GM13976 (cell line): ENCODE measurements at places on chromosomes 4 and X.

DNA sequence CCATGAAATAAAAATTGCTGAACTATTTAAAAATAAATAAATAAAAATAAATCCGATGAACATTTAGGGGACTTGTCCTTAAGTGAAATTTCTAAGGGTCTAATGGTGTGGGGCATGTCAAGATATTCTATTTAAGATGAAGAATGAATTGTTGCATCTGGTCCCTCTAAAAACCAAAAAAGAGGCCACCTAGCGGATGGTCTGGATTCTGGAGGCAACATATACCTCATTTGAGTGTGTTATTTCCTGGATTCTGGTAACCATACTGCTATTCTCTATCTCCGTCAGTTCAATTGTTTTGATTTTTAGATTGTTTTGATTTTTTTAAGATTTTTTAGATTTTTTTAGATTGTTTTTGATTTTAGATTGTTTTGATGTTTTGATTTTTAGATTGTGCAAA is 28.3 kb downstream of the AGTR2 start:
- DNase-seq = no peak

DNA sequence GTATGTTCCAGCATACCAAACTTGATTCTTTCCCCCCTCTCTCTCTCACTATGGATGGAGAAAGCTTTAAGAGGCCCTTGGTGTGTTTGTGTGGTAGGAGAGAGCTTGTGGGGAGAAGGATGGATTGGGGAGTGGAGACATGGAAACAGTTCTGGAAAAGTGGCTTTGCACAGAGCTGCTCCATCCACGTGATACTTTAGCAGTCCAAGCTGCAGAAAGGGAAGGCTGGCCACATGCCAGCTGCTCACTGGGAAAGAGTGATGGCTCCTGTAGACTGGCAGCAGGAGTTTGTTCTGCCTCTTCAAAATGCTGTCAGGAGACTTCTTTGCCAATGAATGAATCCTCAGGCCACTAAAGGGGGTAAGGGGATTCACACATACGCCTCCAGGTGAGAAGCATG is 21.7 kb upstream of the SEC24B start:
- DNase-seq = no peak

DNA sequence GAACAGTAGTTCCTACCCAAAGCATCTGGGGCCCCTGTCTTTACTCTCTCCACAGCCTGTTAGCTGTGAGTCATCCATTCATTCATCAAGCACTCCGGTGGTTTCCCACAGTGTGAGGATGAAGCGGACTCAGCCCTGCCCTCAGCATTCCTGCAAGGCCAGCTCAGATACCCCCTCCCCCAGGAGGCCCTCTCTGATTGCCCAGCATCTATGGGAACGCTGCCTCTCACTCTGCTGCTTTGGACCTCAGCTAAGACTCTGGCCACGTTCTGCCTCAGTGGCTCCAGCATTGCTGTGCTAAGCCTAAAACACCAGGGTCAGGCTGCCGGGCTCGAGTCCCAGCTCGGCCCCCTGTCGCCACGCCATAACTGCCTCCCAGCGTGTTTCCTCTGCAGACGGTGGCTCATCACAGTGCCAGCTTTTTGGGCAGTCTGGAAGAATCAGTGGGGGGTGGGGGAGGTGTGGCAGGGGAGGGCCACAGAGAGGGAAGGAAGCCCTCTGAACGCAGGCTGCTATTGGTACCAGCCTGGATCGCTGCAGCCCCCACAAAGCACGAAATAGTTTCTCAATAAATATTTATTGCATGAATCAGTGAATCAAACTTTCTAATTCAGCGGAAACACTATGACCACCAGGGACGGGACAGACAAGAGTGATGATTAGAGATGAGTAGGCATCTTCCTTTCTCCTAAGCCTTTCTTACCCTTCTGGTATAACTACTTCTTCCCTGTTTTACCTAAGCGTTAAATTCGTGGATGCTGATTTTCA is 74.4 kb downstream of the SORCS2 start:
- no peak for DNase-seq

DNA sequence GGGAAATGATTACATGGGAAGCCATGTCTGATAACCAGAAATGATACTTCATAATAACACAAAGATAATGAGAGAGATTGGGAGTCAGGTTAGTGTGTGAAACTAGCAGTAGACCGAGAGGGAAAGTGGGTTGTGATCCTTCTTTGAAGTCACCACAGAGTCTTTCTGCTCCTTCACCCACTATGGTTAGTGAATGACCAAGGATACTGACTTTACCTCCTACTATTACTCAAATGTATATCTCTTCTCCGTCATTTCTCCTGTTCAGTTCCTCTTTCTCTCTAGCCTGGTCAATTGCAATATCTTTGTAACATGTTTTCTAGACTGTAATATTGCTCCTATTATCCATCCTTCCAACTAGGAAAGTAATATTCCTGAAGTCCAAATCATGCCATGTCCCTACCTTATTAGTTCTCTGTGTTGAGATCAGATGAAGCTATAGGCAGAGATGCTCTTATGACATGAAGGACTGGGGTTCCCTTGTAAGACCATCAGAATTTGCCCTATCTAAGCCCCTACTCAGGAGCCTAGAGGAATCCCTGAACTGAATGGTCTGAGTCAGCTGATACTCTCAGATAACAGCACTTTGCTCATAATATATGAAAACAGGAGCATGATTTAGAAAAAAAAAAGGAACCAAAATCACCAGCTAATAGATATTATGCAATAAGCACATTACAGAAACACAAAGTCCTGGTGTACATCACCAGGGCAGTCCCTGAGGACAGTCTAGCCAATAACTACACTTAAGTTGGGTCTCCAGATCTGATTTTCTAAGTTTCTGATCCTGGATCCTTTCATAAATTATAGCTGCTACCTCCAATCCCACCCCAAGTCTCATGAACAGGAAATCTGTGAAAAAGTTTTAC is 81.2 kb downstream of the SHROOM3 start:
- DNase-seq = peak; percentile 57

GRCh38 chrX:63186137-63186536 is 165.0 kb downstream of the SPIN4 start:
- DNase-seq = no peak

- DNase-seq = no peak
Observed at GRCh38 chr4:109614015-109614414, 54.0 kb downstream of the MCUB start.

DNA sequence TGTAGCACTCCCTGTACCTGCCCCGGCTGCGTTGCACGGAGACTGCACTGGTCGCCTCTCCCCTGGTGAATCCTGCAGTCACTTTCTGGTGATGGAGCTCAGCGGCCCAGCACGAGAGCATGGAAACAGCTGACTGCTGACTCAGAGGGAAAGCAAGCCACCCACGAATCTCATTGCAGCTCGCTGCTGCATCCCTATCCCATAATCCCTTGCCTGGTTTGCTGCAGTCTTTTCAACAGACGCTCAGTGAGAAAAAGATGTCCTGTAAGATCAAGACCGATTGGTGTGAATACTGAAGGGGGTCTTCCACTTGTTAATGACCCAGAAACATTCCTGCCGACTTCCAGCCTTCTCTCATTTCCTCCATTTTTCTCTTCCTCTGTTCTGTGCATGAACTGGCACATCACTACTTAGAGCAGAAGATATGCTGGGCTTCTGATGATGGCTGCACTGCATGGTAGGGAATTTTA is 52.9 kb downstream of the TRIM2 start:
- peak; percentile 39 for DNase-seq

DNA sequence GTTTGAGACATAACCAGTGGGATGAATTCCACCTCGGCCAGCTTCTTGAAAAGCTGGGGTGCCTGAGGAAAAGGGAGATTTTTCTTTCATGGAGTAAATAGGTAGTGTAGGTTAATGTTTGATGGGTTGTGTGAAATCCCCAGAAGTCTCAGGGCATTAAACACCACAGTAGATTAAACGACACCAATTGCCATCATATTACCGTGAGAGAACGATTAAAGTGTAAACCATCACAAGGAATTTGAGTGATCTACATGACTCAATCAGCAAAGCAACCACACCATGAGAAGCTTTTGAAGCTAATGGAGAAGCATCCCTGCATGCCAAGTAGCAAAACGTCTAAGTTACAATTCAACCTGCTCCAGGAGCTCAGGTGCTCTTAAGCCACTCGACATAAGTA is 322.5 kb upstream of the GATB start:
- no peak for DNase-seq

- no peak for DNase-seq
Observed at GRCh38 chr4:151489462-151490203, 80.7 kb downstream of the FHIP1A start.

DNA sequence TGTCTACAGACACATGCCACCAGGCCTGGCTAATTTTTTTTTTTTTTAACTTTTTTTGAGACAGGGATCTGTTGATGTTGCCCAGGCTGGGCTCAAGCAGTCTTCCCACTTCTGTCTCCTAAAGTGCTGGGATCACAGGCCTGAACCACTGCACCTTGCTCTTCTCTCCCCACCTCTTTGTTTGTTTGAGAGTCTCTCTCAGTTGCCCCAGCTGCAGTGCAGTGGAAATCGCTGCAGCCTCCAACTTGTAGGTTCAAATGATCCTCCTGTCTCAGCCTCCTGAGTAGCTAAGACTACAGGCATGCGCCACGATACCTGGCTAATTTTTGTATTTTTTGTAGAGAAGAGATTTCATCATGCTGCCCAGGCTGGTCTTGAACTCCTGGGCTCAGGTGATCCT is 115.6 kb downstream of the LARP7 start:
- no peak for DNase-seq

- no peak for DNase-seq
Observed at GRCh38 chrX:107760304-107761077, 15.1 kb downstream of the TSC22D3 start.

- DNase-seq = no peak
Observed at GRCh38 chr4:183807420-183808096, 97.5 kb upstream of the STOX2 start.

DNA sequence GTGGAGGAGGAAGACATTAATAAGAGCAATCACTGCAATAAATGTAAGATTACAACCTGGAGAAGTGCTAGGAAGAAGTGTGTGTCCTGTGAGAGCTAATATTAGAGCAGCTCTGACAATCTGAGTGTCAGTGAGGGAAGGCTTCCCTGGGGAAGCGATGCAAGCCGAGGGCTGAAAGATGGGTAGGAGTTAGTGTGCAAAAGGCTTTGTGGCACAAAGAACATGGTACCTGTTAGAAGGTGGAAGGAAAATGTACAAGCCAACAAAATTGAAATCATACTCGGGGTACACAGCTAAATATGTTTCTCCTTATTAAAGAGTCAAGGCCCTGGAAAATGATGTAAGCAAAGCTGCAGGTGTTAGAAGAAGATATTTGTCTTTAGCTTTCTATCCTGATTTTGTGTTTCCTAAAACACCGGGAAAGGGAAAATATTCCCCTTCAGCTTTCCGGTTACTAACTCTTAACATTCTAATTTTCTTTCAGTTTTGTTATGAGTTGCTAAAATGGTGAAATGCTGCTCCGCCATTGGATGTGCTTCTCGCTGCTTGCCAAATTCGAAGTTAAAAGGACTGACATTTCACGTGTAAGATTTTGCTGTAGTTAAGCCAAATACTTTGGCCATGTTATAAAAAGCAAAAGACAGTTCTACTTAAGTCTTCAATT is 808 bp downstream of the THAP6 start:
- no peak for DNase-seq

DNA sequence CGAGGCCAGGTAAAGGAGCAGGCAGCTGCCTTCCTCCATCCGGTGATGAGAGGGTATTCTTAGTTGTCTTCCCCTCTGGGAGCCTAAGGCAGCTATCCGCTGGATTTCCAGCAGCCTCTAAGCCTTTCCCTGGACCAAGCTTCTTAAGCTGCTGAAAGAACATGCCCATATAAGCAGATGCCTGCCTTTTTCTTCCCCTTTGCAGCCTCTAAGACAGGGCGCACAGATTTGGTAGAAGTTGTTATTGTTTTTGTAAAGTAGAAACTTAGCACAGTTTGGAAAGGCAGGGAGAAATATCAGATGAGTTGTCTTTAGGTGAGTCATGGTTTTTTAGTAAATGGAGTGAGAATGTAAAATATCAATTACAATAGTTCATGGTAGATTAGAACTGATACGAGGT is 210.8 kb downstream of the ARHGAP10 start:
- DNase-seq = no peak

DNA sequence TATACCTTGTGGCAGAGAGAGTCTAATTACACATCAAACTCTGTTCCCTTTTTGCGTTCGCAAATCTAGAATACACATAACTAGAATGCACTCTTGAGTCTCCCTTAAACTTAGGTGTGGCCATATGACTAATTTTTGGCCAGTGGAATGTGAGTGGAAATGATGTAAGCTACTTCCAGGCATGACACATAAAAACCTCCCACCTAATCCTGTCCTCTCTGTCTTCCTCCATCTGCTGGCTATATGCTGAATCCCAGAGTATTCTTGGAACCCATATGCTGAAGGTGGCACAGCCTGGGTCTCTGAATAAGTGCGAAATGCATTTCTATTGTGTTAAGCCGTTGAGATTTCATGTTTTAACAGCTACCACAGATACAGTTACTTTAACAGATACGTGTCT is 269.9 kb upstream of the NRK start:
- DNase-seq = no peak

- DNase-seq = no peak
Observed at GRCh38 chr4:20544645-20545044, 155.6 kb upstream of the PACRGL start.

GRCh38 chrX:41686788-41687187 is 2.0 kb upstream of the GPR34 start:
- DNase-seq = no peak

DNA sequence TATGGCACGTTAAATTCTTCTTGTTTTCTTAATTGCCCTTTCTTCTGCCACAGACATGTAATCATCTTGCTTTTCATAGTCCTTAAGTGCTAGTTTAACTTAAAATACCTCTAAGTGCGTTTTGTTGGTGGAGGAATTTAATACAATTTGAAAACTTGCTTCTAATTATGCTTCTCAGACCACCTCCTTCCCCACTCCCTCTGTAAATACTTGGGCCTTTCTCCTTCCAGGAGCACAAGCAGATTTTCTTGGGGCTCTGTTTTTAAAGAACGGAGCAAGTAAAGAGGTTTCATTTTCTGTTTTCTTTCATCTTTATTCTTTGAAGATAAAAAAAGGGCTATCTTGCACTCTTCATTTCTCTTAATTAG is 559 bp upstream of the PCDH18 start:
- no peak for DNase-seq

DNA sequence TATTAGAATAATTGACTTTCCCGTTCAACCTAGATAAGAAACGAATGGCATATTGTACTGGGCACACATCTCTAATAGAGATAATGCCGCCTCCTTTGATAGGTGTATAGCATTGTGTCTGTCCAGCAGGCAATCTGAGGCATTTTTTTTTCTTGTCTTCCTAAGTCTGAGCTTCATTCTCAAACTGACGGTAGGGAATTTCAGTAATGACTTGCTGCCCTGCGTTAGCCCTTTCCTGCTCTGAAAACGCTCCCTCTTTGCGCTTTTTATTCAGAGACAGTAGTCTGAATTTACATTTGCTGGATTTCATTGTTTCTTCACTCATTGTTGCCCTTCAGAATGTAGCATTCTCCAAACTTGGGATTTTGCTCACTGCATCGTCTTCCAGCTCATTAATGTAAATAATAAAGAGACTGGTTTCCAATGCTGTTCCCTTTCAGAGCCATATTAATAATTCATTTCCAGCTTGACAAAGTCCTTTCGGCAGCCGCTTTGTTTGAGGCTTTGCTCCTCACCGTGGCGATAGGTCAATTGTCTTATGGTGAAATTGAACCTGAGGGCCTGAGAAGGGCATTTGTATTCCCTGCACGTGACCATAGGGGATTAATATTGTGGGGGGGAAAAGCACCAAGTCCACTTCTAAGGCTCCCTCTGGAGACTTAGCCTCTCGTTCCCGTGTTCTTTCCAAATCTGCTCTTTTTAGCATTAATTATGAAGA is 412.1 kb downstream of the SMARCA1 start:
- no peak for DNase-seq

GRCh38 chr4:15457406-15458201 is 12.1 kb upstream of the CC2D2A start:
- DNase-seq = peak; percentile 29
